H7 (cell line): ENCODE measurements at places on chromosomes 16 and 17. TPM values are rescaled to one million over a fixed set of nuclear protein-coding genes. Genes with fewer than 3 reads are reported as not detected.

The ANKS4B gene
- not detected in 2 replicates for total RNA-seq

The CES1 gene
- total RNA-seq: 0.44 TPM in 1 of 2 replicates, not detected in the other

The SPNS1 gene
- total RNA-seq: 58.6 and 65.3 TPM in 2 replicates

The CA7 gene
- total RNA-seq: 0.48 and 0.78 TPM in 2 replicates

The EVI2B gene
- not detected in 2 replicates for total RNA-seq

The USP43 gene
- 4.5 and 5.0 TPM in 2 replicates for total RNA-seq

The EVPL gene
- total RNA-seq: 0.26 TPM in 1 of 2 replicates, not detected in the other

The CD79B gene
- 2.4 and 2.6 TPM in 2 replicates for total RNA-seq

The PPM1E gene
- total RNA-seq: 3.5 and 4.6 TPM in 2 replicates

The CENPX gene
- total RNA-seq: 171 and 247 TPM in 2 replicates

The SLFN14 gene
- not detected in 2 replicates for total RNA-seq

The DPEP3 gene
- total RNA-seq: 0.03 and 0.48 TPM in 2 replicates

The OR4D1 gene
- 0.03 and 0.22 TPM in 2 replicates for total RNA-seq

The PGS1 gene
- 63.7 and 71.8 TPM in 2 replicates for total RNA-seq

- no peak for DNase-seq
Measured at GRCh38 chr16:49312389-49312985, 30.8 kb upstream of the CBLN1 start.

- DNase-seq: peak; percentile 8
Measured at GRCh38 chr16:30920891-30921290, 2.5 kb upstream of the FBXL19 start.

- peak; percentile 47 for DNase-seq
Measured at GRCh38 chr17:4161192-4161966, 18.4 kb downstream of the CYB5D2 start.

DNA sequence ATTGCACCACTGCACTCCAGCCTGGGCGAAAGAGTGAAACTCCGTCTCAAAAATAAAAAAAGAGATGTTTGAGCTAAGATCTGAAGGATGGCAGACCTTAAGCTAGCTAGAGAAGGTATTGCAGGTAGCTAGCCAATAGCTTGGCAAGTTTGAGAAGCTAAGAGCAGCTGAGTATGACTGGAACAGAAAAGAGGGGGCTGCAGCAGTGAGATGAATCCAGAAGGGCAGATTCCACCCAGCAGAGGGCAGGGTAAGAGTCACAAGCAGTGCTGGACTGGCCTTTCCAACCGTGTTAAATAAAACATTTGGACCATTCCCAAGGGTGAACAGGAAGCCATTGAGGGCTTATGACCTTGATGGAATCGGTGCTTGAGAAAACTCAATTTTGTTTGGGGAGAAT lies 5.7 kb upstream of the PHAF1 start:
- DNase-seq: peak; percentile 77

- DNase-seq: peak; percentile 97
Measured at GRCh38 chr17:6713130-6713917, at the start of gene SLC13A5. Gene SLC13A5 (minus strand): TSS chr17:6713369. CDS start chr17:6713333, 36 bp downstream.

GRCh38 chr17:27402943-27403342 lies 53.3 kb upstream of the KSR1 start:
- no peak for DNase-seq

- DNase-seq: no peak
Measured at GRCh38 chr16:21233521-21234150, at the start of gene ANKS4B. Gene ANKS4B (plus strand): TSS chr16:21233699. CDS start chr16:21233738, 39 bp downstream.

DNA sequence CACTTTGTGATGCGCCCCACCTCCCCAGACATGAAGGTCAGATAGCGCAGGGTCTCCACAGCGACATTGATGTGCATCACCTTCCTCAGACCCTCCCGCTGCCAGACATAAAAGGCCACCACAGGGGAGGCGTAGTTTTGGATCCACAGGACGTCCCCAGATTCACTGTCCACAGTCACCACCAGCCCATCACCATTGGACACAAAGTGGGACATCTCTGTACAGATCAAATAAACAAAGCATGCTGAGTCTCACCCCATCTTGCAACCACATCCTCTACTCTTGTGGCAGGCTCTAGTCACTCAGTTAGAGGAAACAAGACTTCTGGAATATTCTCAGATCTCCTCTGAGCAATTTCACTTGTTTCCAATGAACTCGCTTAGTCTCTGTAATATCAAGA lies 46.3 kb upstream of the ICAM2 start:
- no peak for DNase-seq

- DNase-seq: no peak
Measured at GRCh38 chr16:24986512-24987303, 28.5 kb downstream of the ARHGAP17 start.

DNA sequence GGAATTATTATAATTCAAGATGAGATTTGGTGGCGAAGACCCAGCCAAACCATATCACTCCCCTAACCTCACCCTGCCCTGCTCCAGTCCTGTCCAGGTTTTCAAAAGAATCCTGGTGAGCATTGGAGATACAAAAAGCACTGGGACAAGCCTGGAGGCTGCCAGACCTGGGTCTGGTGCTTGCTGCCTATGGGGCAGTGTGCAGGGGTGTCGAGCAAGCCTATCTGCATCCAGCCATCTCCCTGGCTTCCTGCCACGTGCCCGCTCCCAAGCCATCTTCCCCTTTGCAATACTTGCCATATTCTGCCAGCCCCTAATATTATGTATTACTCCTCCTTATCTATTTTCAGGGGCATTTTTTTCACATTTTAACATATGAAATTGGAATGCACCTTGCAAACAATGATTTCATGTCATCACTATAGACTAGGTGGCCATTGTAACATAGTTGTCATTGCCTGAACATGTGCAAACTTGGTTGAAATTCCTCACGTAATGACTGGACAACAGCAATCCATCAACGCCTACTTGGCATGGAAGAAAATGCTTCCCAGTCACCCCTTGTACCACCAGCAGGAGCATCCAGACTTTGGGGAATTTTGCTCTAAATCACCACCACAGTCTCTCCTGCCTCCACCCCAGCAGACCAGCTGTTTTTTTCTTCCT lies 8.1 kb upstream of the KDM8 start:
- DNase-seq: no peak

GRCh38 chr17:66764506-66764905 lies 70.4 kb upstream of the CACNG5 start:
- no peak for DNase-seq

DNA sequence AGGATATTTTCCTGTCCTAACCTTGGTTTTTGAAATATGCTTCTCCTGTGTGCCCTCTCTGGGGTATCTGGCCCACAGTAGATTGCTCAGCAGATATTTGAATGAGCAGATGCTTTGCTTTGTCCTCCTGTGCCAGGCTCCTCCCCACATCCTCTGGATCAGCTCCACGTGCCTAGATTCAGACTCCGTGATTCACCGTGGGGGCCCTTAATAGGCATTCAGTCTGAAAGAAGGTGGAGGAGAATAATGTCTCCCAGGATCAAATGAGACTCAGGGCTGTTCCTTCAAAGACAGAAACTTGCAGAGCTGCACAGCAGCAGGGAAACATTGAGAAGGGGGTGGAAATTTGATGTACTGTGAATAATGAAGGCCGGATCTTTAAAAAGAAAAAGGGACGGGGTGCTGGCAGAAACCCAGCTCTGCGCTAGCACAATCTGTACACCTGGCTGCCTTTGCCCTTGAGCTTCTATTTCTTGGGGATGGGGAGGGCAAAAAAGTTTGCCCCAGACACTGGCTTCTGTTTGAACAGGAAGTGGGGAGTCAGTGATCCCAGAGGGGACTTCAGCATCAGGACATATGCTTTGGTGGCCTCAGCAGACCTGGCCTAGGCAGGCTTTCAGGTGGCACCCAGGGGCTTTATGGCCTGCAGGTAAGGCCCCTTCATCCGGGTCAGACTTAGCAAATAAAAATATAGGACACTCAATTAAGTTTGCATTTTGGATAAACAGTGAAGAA lies 15.9 kb upstream of the SLC12A3 start:
- no peak for DNase-seq

GRCh38 chr17:14089179-14089578 lies 19.9 kb downstream of the COX10 start:
- DNase-seq: no peak

GRCh38 chr17:78555746-78556401 lies 21.3 kb downstream of the DNAH17 start:
- no peak for DNase-seq

- peak; percentile 37 for DNase-seq
Measured at GRCh38 chr17:7428557-7428956, at the start of gene SPEM3. Gene SPEM3 (plus strand): TSS chr17:7428857. CDS start chr17:7428903, 46 bp downstream.

DNA sequence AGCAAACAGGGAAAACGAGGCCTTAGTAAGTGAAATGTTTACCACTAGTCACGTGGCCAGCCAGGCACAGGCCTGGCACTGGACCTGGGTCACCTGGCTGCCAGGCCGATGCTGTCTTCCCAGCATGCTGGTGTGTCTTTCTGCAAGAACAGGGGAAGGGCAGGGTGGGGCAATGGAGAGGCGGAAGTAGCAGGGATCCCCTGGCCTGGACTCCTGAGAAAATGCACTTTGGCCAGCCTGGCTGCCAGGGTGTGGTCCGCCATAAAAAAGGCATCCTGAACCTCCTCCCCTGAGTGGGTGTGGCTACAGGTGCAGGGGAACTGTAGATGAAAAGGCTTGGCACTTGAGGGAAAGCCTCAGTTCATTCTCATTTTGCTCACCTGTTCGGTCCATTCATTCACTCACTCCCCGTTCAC lies 1.0 kb upstream of the ANKRD40CL start:
- no peak for DNase-seq

- DNase-seq: no peak
Measured at GRCh38 chr16:22775220-22775922, 38.6 kb upstream of the HS3ST2 start.

GRCh38 chr17:75611851-75612429 lies 21.3 kb upstream of the SMIM5 start:
- no peak for DNase-seq

- DNase-seq: peak; percentile 42
Measured at GRCh38 chr17:78111016-78111726, 17.4 kb downstream of the TMC6 start.

GRCh38 chr16:71536752-71537499 lies 10.7 kb downstream of the CHST4 start:
- no peak for DNase-seq

DNA sequence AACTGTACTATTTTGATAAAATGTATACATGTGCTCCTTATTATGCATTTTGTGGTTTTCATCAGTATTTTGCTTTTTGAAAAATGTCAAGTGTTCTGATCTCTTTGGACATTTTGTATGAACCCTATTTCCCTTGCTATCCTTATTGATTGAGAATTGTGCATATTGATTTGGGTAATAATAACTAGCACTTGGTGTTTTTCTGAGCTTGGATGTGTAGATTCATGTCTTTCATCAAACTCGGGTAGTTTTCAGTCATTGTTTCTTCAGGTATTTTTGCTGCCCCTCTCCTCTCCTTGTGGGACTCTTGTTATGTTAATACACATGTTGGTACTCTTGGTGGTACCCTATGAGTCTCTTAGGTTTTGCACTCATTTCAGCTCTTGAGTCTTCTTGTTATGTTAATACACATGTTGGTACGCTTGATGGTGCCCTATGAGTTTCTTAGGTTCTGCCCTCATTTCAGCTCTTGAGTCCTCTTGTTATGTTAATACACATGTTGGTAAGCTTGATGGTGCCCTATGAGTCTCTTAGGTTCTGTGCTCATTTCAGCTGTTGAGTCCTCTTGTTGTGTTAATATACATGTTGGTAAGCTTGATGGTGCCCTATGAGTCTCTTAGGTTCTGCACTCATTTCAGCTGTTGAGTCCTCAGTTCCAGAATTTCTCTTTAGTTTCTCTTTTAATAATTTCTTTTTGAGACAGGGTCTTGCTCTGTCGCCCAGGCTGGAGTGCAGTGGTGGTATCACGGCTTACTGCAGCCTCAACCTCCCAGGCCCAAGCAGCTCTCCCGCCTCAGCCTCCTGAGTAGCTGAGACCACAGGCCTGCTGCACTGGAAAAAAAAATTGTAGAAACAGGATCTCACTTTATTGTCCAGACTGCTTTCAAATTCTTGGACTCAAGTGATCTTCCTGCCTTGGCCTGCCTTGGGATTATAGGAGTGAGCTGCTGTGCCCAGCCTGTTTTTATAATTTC lies 19.3 kb downstream of the ZNF750 start:
- DNase-seq: peak; percentile 39
